ENCODE measurements at places on chromosomes 5 and 9. TPM values are rescaled to one million over a fixed set of nuclear protein-coding genes. Genes with fewer than 3 reads are reported as not detected.

Gene RMI1
- polyA plus RNA-seq = 12.9 TPM

Gene KIF12
- 0.14 TPM for polyA plus RNA-seq

Gene CCL27
- 2.9 TPM for polyA plus RNA-seq

Gene SLC22A5
- polyA plus RNA-seq = 5.2 TPM

Gene SLC4A9
- not detected for polyA plus RNA-seq

Gene MLANA
- not detected for polyA plus RNA-seq

Gene TEX48
- polyA plus RNA-seq = not detected

Gene QRFP
- polyA plus RNA-seq = not detected

Gene ORM2
- not detected for polyA plus RNA-seq

Gene NPR3
- polyA plus RNA-seq = 1.5 TPM

Gene STXBP1
- polyA plus RNA-seq = 42.5 TPM

All from neural cell (in vitro differentiated cells).